ENCODE measurements at places on chromosomes 4 and X.

- H3K36me3 ChIP-seq: no peaks in the 10 kb centered on the region
- H3K4me3 ChIP-seq: no peak overlapping the region
- no peak for DNase-seq
- H3K27ac ChIP-seq: no peak overlapping the region
- no peaks in the 10 kb centered on the region for H3K4me1 ChIP-seq
Measured at GRCh38 chrX:155857561-155857960, 23.6 kb upstream of the VAMP7 start.

GRCh38 chr4:52716364-52717151 is 34.7 kb downstream of the ERVMER34-1 start:
- no peak overlapping the region for H3K27ac ChIP-seq
- H3K4me3 ChIP-seq: no peak overlapping the region
- no peak for DNase-seq
- H3K4me1 ChIP-seq: peaks cover 22% of the 10 kb centered on the region
- peaks cover 32% of the 10 kb centered on the region for H3K36me3 ChIP-seq
- H3K27me3 ChIP-seq: peaks cover 3% of the 10 kb centered on the region

DNA sequence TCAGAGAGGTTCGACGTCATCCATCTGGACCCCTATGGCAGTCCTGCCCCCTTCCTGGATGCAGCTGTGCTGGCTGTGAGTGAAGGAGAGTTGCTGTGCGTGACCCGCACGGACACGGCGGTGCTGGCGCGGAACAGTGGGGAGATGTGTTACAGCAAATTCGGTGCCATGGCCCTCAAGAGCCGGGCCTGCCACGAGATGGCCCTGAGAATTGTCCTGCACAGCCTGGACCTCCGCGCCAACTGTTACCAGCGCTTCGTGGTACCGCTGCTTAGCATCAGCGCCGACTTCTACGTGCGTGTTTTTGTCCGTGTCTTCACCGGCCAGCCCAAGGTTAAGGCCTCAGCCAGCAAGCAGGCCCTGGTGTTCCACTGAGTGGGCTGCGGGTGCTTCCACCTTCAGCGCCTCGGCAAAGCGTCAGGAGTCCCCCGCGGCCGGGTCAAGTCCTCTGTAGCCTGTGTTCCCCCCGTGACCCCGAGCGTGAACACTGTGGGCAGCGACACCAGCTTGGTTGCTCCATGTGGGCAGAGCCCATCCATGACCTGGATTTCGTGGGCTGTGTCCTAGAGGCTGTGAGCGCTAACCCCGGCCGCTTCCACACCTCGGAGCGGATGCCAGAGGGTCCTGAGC is 186.7 kb upstream of the SLITRK2 start:
- H3K4me1 ChIP-seq: no peaks in the 10 kb centered on the region
- no peak overlapping the region for H3K4me3 ChIP-seq
- no peaks in the 10 kb centered on the region for H3K27me3 ChIP-seq
- H3K27ac ChIP-seq: no peak overlapping the region
- no peak for DNase-seq

- DNase-seq: no peak
- no peaks in the 10 kb centered on the region for H3K4me1 ChIP-seq
- no peak overlapping the region for H3K4me3 ChIP-seq
- H3K36me3 ChIP-seq: no peaks in the 10 kb centered on the region
Measured at GRCh38 chr4:82057990-82058544, 315.7 kb downstream of the HNRNPD start.

DNA sequence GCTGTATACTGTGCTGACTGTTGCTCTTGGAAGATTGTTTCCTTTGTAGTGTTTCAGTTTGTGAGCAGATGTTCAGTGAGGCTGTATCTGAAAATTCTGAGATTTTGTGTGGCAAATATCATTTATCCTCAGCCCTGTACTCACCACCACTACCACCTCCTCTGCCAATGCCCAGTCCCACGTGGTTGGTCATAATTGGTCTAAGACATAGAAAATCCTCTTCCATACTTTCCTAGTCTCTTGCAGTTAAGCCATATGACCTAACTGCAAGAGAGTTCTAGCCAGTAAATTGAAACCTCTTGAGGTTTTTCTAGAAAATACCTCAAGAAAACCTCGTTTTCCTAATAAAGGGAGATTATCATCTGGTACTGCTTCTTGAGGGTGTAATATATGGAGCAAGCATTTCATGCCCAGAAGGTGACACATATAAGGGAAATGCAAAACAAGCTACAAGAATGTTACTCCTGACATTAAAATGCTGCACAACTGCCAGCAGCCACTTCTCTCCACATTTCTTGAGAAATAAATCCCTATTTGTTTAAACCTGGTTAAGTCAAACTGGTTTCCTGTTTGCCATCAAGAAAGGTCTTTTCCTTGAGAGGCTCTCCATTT is 32.8 kb downstream of the ABCE1 start:
- H3K27me3 ChIP-seq: no peaks in the 10 kb centered on the region
- no peaks in the 10 kb centered on the region for H3K4me1 ChIP-seq
- no peak for DNase-seq
- H3K36me3 ChIP-seq: peaks cover 9% of the 10 kb centered on the region
- H3K27ac ChIP-seq: no peak overlapping the region
- H3K4me3 ChIP-seq: no peak overlapping the region

- no peak overlapping the region for H3K27ac ChIP-seq
- no peak for DNase-seq
- H3K4me3 ChIP-seq: no peak overlapping the region
- no peaks in the 10 kb centered on the region for H3K27me3 ChIP-seq
Measured at GRCh38 chrX:56554870-56555269, 8.6 kb upstream of the UBQLN2 start.

DNA sequence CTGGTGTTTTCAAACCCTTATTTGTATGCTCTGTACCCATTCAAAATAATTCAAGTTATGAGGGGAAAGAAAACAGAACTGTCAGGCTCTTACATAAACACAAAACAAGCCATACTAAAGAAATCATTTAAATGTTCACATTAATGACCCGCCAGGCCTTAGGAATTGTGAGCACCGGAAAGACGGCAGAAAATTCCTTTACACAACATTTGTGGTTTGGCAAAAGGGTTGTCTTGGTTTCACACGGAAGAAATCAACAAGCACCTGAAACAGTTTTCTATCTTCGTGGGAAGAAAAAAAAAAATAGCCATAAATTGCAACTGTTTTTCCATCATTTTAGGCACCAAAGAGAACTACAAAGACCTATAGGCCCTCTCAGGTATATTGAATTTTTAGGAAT is 188.5 kb upstream of the FTHL17 start:
- H3K4me1 ChIP-seq: no peaks in the 10 kb centered on the region
- DNase-seq: no peak
- no peaks in the 10 kb centered on the region for H3K36me3 ChIP-seq
- no peak overlapping the region for H3K27ac ChIP-seq
- no peak overlapping the region for H3K4me3 ChIP-seq

DNA sequence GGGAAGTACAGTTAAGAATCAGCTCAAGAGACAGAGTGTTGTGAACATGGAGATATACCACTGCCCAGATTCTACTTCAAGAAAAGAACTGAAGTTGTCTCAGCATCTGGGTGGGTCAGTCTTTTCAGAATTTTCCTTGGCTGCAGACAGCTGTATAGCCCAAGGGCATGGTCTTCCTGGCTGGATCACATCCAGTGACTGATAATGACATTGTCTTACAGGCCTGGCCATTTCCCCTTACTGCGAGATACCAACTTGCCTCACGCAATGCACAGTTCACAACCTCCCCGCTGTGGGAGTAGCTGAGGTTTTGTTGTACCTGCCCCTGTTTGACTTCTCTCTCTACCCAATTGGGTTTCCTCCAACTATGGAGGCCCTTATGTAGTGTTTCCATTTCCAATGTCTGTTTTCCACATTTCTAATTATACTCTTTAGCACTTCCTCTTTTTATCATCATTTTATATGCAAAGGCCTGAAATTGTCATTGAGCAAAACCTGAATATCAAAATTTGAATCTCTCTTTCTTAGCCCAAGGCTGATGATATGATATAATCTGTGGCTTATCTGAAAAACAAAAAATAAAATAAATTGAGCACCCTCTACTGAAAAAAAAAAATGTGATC is 209.1 kb downstream of the NAF1 start:
- H3K27ac ChIP-seq: no peak overlapping the region
- H3K4me1 ChIP-seq: no peaks in the 10 kb centered on the region
- no peaks in the 10 kb centered on the region for H3K36me3 ChIP-seq
- no peak overlapping the region for H3K4me3 ChIP-seq
- no peak for DNase-seq

DNA sequence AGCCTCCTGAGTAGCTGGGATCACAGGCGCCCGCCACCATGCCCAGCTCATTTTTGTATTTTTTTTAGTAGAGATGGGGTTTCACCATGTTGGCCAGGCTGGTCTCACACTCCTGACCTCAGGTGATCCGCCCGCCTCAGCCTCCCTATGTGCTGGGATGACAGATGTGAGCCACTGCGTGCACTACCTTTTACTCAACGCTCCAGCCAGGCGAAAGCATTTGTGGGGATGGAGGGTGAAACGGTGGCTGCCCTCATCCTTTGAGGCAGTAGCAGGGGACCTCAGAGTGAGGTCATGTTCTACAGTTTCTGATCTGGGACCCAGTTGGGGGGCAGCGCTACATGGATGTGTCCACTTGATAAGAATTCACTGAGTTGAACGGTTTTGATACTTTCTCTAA is 65.8 kb upstream of the GPR78 start:
- no peak overlapping the region for H3K27ac ChIP-seq
- no peaks in the 10 kb centered on the region for H3K36me3 ChIP-seq

- no peak for DNase-seq
- no peaks in the 10 kb centered on the region for H3K27me3 ChIP-seq
- no peaks in the 10 kb centered on the region for H3K36me3 ChIP-seq
- peaks cover 22% of the 10 kb centered on the region for H3K4me1 ChIP-seq
Measured at GRCh38 chr4:123415977-123416376, 19.4 kb downstream of the SPRY1 start.

GRCh38 chr4:53614591-53614990 is 23.3 kb upstream of the LNX1 start:
- no peaks in the 10 kb centered on the region for H3K36me3 ChIP-seq
- H3K4me3 ChIP-seq: no peak overlapping the region
- no peak for DNase-seq
- H3K27ac ChIP-seq: no peak overlapping the region
- no peaks in the 10 kb centered on the region for H3K4me1 ChIP-seq
- no peaks in the 10 kb centered on the region for H3K27me3 ChIP-seq

- no peak overlapping the region for H3K27ac ChIP-seq
- DNase-seq: no peak
- no peaks in the 10 kb centered on the region for H3K36me3 ChIP-seq
- no peaks in the 10 kb centered on the region for H3K27me3 ChIP-seq
Measured at GRCh38 chr4:83139514-83140156, 25.1 kb upstream of the PLAC8 start.

GRCh38 chr4:115315182-115315581 is 201.8 kb upstream of the NDST4 start:
- no peaks in the 10 kb centered on the region for H3K36me3 ChIP-seq
- H3K27ac ChIP-seq: no peak overlapping the region
- H3K4me3 ChIP-seq: no peak overlapping the region
- no peaks in the 10 kb centered on the region for H3K4me1 ChIP-seq
- no peaks in the 10 kb centered on the region for H3K27me3 ChIP-seq
- no peak for DNase-seq

DNA sequence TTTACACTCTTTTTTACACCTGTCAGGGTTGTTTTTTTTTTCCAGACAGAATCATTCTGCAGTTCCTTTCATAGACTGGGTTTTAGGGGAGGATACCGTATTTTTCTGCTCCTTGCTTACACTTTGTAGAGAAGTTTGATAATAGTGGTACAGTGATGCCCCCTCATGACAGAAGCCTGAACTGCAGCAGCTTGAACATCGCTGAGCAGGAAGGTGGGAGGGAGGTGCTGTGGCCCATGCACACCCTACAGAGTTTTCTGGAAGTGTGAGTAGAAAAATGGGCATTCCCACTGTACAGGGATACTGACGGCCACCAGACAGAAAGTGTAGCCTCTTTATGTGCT is 54.5 kb downstream of the RAB40A start:
- no peak overlapping the region for H3K4me3 ChIP-seq
- H3K36me3 ChIP-seq: no peaks in the 10 kb centered on the region
- peaks cover 3% of the 10 kb centered on the region for H3K4me1 ChIP-seq
- peak; percentile 53 for DNase-seq
- H3K27ac ChIP-seq: no peak overlapping the region

- H3K27me3 ChIP-seq: peaks cover 4% of the 10 kb centered on the region
- peak; percentile 16 for DNase-seq
Measured at GRCh38 chr4:2755821-2756690, at the start of gene TNIP2. TNIP2 (minus strand) TSS chr4:2756336; CDS start chr4:2756289, 47 bp downstream.

- H3K4me1 ChIP-seq: no peaks in the 10 kb centered on the region
- DNase-seq: no peak
- no peak overlapping the region for H3K27ac ChIP-seq
- no peaks in the 10 kb centered on the region for H3K36me3 ChIP-seq
Measured at GRCh38 chr4:155762334-155762733, 3.5 kb downstream of the GUCY1B1 start.

DNA sequence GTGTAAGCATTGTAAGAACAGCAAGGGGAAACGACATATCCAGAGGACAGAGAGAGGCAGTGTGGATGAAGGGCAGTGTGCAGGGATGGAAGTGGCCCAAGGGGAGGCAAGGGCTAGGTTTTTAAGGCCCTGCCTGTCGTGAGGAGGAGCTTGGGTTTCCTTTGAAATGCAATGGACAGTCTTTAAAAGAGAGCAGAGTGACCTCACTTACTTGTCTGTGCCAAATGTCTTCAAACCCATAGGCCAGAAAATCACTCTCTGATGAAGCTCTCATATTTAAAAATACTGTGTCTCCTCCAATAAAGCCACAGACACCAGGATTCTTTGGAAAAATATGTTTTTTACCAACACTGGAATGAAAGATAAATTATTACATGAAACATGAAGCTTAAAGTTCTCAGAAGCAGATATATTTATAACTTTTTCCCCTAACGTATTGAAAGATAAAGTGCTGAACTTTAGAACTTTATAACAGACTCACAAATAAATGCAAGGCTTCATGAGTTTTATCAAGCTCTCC is 19.2 kb upstream of the ATXN3L start:
- no peaks in the 10 kb centered on the region for H3K27me3 ChIP-seq
- H3K4me1 ChIP-seq: no peaks in the 10 kb centered on the region
- DNase-seq: no peak
- H3K4me3 ChIP-seq: no peak overlapping the region
- no peak overlapping the region for H3K27ac ChIP-seq

GRCh38 chr4:114178392-114178791 is 198.9 kb upstream of the ARSJ start:
- no peaks in the 10 kb centered on the region for H3K4me1 ChIP-seq
- H3K36me3 ChIP-seq: no peaks in the 10 kb centered on the region
- H3K27ac ChIP-seq: no peak overlapping the region

DNA sequence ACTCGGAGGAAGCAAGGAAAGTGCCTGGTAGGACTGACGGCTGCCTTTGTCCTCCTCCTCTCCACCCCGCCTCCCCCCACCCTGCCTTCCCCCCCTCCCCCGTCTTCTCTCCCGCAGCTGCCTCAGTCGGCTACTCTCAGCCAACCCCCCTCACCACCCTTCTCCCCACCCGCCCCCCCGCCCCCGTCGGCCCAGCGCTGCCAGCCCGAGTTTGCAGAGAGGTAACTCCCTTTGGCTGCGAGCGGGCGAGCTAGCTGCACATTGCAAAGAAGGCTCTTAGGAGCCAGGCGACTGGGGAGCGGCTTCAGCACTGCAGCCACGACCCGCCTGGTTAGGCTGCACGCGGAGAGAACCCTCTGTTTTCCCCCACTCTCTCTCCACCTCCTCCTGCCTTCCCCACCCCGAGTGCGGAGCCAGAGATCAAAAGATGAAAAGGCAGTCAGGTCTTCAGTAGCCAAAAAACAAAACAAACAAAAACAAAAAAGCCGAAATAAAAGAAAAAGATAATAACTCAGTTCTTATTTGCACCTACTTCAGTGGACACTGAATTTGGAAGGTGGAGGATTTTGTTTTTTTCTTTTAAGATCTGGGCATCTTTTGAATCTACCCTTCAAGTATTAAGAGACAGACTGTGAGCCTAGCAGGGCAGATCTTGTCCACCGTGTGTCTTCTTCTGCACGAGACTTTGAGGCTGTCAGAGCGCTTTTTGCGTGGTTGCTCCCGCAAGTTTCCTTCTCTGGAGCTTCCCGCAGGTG is 637 bp downstream of the AR start:
- no peaks in the 10 kb centered on the region for H3K27me3 ChIP-seq
- H3K27ac ChIP-seq: no peak overlapping the region
- DNase-seq: no peak
- H3K36me3 ChIP-seq: no peaks in the 10 kb centered on the region

Data from thymus (tissue), 14 donors.